ENCODE measurements at places on chromosomes 11 and 22. TPM values are rescaled to one million over a fixed set of nuclear protein-coding genes. Genes with fewer than 3 reads are reported as not detected.

Gene EHF
- 6.0 TPM for total RNA-seq

Gene C2CD2L
- total RNA-seq = 5.1 TPM

Gene FDXACB1
- total RNA-seq = 2.3 TPM

Gene SYT7
- total RNA-seq = 9.9 TPM

GRCh38 chr11:10730151-10730550 lies 20.9 kb upstream of the CTR9 start:
- no peak for DNase-seq

GRCh38 chr22:17841836-17842235 lies 67.6 kb upstream of the BID start:
- no peak for DNase-seq

DNA sequence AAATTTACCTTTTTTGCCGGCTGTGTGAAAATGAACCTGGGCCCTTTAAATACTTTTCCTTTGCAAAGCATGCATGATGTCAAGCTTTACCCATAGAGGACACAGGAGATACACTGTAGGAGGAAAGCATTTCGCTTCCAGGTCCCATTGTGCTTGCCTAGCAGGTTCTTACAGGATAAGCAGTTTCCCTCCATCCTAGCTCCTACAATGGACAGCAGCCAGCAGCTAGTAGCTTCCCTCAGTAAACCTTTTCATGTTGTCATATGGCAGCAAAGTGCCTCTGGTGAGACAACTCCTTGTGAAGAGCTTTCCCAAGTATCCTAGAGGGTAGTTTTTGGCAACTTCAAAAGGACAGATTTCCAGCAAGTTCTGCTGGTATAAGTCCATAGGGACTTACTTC lies 78.4 kb downstream of the RBFOX2 start:
- DNase-seq = no peak

DNA sequence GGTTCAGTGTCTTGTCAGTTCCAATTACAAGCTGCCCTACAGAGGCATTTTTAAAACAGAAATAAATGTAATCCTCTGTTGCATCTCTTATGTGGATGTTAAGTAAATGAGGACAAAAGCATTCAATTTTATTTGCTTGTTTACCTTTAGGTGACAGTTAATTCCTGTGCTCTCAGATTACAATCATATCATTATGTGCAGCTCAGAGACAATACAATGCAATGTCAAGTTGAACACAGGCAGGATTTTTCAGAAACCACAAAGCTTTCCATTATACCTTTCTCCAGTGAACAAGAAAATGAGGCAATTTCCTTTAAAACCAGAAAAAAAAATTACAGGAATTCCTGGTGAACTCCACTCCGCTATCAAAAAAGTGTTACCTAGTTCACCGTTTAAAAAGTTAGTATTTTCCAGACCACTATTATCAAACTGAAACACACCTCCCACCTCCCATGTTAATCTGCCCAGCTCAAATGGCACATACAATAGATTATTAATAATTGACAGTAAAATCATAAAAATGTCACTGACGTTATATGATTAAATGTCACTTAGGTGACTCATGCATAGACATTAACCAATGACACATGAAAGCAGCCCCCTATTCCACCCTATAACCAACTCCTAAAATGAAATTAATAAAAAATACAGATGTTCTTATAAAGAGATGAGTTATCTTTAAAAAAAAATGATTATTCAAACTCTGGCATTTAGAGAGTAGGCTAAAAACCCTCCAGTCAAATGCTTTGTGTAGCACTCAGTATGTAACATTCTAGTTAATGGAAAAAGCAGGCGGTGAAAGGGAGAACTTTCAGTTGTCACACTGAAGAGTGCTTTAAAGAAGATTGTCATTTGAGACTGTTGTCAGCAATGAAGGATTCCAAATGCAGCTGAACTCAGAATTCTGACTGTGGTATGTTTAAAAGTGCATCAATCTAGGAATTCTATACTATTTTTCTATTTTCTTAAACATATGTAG lies 98.6 kb downstream of the MUC15 start:
- no peak for DNase-seq

DNA sequence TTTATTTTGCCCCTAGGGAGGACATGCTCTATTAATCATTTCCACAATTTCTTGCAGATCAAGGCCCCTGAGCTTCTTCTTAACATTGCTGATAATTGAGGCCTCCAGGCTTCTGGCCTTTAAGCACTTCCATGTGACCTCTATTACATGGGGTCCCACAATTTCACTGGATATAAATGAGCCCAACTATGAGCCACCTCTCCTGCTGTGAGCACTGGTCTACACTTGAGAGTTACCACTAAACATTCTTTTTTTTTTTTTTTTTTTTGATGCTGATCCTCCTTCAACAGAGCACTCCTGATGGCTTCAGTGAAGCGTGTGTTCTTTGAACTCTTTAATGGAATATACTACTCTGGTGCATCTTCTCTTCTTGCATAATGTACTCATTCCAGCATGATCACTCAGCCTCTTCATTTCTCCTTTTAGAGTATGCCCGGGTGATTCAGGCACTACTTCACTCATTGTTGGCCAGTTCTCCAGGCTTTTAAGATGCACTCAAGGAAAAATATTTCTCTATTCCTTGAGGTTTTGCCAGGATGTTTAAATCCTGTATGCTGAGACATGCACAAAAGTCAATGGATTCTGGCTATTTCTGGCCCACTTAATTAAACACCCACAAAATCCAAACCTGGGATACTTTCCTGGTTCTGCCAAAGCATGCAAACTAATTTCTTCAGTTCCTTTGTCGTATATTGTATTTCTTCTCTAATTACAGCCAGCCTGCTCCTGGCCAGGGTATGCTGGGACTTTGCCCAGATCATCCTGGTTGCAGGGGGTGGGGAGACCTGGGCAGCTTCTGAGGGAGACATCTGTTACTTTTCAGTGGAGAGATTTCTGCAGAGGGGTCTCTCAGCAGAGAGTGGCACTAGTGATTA lies 257.8 kb upstream of the LUZP2 start:
- peak; percentile 65 for DNase-seq

- peak; percentile 72 for DNase-seq
Observed at GRCh38 chr22:41021613-41022454, 70.6 kb upstream of the EP300 start.

GRCh38 chr11:79437278-79437980 lies 3.4 kb downstream of the TENM4 start:
- DNase-seq = peak; percentile 38

DNA sequence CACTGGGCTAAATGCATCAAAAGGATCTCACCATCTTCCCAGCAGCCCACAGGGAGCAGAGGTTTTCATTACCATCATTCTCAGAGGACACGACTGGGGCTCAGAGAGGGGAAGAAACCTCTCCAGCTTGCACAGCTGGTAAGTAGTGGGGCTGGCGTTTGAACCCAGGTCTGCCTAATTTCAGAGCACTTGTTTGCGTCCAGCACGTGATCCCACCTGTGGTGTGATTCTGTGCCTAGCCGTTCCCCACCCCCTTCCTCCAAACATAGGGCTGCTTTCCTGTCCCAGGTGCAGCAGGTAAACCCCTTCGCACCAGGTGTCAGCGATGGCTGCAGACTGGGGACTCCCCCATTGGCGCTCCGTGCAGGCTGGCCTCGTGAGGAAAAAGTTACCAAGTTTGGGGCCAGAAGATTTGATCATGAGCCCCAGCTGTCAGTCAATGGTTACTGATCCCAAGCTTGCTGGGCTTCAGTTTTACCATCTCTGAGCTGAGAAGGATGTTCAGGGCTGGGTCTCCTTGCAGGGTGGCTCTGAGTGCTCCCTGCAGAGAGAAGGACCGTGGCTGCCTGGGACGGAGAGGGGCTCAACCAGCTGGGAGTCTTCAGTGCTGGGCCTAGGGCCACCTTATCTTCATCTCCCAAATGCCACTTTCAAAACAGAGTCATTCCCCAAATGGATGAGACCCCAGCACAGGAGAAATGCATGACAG lies 445.6 kb downstream of the TBC1D22A start:
- no peak for DNase-seq

DNA sequence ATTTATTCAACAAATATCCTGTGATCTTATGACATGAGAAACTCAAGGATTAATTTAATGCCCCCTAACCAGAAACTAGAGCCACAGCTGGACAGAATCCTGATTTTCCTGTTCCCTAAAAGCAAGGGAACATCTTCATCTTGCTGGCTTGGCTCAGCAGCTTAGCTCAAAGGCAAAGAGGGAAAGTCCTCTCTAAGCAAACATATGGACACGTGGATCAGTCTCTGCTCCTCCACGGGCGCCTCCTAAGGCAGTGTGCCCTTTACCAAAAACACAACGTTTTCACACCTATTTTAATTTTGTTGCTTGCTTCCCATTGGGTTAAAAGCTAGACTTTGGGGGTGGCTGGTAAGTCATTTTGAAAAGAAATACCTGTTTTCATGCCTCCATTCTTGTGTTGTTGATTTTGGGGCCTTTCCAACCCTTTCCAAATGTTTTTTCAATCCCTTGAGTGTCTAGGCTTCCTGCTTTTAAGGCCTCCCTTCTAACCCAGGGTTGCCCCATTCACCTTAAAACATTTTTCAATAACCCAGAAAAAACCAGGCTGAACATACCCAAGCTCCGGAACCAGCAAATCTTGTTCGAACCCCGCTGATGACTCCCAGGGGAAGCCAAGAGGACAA lies 15.5 kb downstream of the SLC1A2 start:
- no peak for DNase-seq

DNA sequence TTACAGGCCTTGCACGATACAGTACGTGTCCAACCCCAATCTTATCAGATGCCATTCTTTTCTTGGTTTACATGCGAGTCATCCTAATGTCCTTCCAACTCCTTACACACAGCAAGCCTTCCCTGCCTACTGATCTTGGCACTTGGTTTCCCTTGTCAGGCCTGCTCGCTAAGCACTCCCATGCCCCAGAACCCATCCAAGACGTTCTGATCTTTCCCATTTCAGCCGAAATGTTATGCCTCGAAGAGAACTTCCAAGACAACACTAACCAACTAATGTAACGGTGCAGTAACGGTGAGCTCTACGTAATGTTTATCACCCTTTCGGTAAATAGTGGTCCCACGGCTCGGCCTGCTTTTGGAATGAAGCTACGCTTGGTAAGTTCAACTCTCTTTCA lies 521 bp downstream of the PES1 start:
- no peak for DNase-seq

GRCh38 chr11:422249-422656 lies 7.5 kb upstream of the SIGIRR start:
- DNase-seq = no peak
